Right lobe of liver (tissue), 6 donors: ENCODE measurements at places on chromosomes 2 and 18. TPM values are rescaled to one million over a fixed set of nuclear protein-coding genes. Genes with fewer than 3 reads are reported as not detected.
A peak's percentile ranks its signal among the peaks of the same experiment; 100 is the strongest.

DNA sequence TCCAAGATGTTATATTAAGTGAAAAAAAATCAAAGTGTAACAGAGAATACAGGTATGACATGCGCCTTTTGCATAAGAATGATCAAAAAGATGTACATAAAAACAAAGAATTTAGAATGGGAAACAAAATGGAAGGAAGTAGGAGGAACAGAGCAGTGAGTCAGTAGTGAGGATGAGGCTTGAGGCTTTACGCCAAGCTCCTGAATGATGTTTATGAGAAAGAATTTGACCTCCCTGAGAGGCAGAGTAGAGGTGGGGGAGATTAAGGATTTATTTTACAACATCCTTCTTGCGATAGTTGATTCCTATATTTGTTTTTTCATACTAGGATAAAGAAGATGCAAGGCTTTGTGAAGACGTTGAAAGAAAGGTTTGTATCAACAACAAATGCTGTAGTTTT, 81.4 kb downstream of the DCDC2C start:
- H3K27ac ChIP-seq, result no peak overlapping the region
- H3K4me1 ChIP-seq, result no peaks in the 10 kb centered on the region

GRCh38 chr2:23571527-23572282, 186.7 kb downstream of the KLHL29 start:
- no peak overlapping the region for H3K27ac ChIP-seq
- no peaks in the 10 kb centered on the region for H3K27me3 ChIP-seq
- H3K36me3 ChIP-seq, result no peaks in the 10 kb centered on the region
- no peak overlapping the region for H3K4me3 ChIP-seq
- DNase-seq, result no peak

GRCh38 chr2:149313512-149313972, 16.8 kb upstream of the LYPD6 start:
- H3K27me3 ChIP-seq, result no peaks in the 10 kb centered on the region
- H3K27ac ChIP-seq, result no peak overlapping the region
- H3K4me3 ChIP-seq, result no peak overlapping the region
- H3K36me3 ChIP-seq, result no peaks in the 10 kb centered on the region

- H3K27ac ChIP-seq, result no peak overlapping the region
- H3K27me3 ChIP-seq, result no peaks in the 10 kb centered on the region
- H3K4me1 ChIP-seq, result no peaks in the 10 kb centered on the region
- no peak for DNase-seq
- H3K36me3 ChIP-seq, result no peaks in the 10 kb centered on the region
Observed at GRCh38 chr18:50307400-50307737, 19.9 kb upstream of the CXXC1 start.

CCDC150 gene
- total RNA-seq, result 2.5 TPM

DNA sequence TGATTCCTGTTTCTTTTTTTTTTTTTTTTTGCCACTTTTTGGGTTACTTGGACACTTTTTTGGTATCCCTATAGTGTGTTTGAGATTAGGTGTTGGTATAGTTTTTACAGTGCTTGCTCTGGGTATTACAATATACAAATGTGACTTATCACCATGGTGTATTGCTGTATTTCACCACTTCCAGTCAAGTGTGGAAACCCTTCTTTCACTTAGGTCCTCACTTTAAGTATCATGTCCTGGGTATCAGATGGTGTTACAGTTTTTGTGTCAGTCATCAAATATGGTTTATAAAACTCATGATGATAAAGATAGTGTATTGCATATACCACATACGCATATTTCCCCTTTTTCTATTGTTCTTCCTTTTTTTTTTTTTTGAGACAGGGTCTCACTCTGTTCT, 1.8 kb downstream of the ATP9B start:
- no peaks in the 10 kb centered on the region for H3K36me3 ChIP-seq
- DNase-seq, result no peak
- H3K27ac ChIP-seq, result no peak overlapping the region
- no peaks in the 10 kb centered on the region for H3K4me1 ChIP-seq
- H3K27me3 ChIP-seq, result no peaks in the 10 kb centered on the region
- H3K4me3 ChIP-seq, result no peak overlapping the region

GRCh38 chr18:69948919-69949537, 1.4 kb upstream of the CD226 start:
- no peaks in the 10 kb centered on the region for H3K27me3 ChIP-seq
- no peak for DNase-seq
- H3K27ac ChIP-seq, result no peak overlapping the region
- no peaks in the 10 kb centered on the region for H3K36me3 ChIP-seq
- H3K4me1 ChIP-seq, result no peaks in the 10 kb centered on the region
- H3K4me3 ChIP-seq, result no peak overlapping the region

DNA sequence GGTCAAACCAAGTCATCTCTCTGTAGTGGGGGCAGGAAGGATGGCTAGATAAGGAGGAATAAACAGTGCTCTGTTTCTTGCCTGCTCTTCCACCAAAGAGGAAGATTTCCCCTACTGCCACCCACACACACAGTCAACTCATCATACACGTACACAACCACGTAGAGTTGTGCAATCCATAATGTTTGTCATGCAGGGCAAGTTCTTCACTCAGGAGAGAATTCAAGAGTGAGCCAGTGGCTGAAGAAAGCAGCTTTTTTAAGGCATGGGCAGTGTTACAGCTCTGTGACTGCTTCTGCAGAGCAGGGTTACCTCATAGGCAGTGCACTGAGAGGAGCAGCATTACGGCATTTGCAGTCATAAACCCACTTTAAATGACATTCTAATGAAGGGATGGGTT, 283.0 kb downstream of the RND3 start:
- H3K27me3 ChIP-seq, result no peaks in the 10 kb centered on the region
- no peak for DNase-seq
- no peak overlapping the region for H3K4me3 ChIP-seq
- no peaks in the 10 kb centered on the region for H3K4me1 ChIP-seq
- H3K27ac ChIP-seq, result peak overlapping the region; percentile 13
- H3K36me3 ChIP-seq, result no peaks in the 10 kb centered on the region

- H3K27ac ChIP-seq, result no peak overlapping the region
- H3K27me3 ChIP-seq, result no peaks in the 10 kb centered on the region
- no peak for DNase-seq
- no peaks in the 10 kb centered on the region for H3K36me3 ChIP-seq
Observed at GRCh38 chr2:235937526-235937925, 230.7 kb downstream of the GBX2 start.

- H3K27me3 ChIP-seq, result no peaks in the 10 kb centered on the region
- no peaks in the 10 kb centered on the region for H3K36me3 ChIP-seq
- H3K27ac ChIP-seq, result no peak overlapping the region
- H3K4me1 ChIP-seq, result no peaks in the 10 kb centered on the region
Observed at GRCh38 chr18:10776493-10776892, 250.7 kb downstream of the NAPG start.

DNA sequence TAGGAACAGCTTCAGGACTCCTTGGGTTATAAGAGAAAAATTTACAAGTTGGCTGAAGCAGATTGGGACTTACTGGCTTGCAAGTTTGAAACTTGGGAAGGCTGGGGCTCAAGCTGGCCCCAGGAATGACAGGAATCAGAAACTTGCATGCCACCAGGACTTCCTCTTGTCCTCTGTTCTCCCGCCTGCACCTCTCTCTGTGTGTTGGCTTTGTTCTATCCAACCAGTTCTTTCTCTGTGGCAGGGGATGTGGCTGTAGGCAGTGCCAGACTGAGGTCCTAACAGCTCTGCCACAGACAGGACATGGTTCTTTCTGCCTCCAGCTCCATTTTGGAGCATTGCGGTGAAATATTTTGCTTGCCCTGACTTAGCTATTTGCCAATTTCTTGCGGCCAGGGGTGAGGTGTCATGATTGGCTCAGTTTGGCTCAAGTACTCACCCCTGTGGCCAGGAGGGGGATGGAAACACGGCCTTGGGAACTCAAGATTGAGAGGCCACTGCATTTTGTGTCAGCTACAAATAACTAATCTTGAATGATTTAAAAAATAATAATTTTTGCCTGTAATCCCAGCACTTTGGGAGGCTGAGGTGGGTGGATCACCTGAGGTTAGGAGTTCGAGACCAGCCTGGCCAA, 48.9 kb downstream of the MEP1B start:
- no peak overlapping the region for H3K4me3 ChIP-seq
- H3K36me3 ChIP-seq, result no peaks in the 10 kb centered on the region
- no peaks in the 10 kb centered on the region for H3K4me1 ChIP-seq

DNA sequence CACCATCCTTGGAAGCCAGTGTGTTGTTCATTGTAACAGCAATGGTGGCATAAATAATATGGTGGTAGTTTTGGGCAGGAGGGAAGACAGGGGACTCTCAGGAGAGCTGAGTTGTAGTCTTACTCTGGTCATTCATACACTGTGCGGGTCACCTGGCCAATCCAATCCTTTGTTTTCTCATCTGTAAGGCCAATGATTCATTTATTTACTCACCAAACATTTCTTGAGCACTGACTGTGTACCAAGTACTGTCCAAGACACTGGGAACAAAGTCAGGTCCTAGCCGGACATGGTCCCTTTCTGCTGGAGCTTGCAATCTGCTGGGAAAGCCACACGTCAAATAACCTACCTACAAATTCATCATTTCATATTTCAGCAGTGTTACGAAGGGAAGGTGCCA, 302.7 kb downstream of the CYP26B1 start:
- H3K36me3 ChIP-seq, result no peaks in the 10 kb centered on the region
- no peak overlapping the region for H3K4me3 ChIP-seq
- no peak for DNase-seq

DNA sequence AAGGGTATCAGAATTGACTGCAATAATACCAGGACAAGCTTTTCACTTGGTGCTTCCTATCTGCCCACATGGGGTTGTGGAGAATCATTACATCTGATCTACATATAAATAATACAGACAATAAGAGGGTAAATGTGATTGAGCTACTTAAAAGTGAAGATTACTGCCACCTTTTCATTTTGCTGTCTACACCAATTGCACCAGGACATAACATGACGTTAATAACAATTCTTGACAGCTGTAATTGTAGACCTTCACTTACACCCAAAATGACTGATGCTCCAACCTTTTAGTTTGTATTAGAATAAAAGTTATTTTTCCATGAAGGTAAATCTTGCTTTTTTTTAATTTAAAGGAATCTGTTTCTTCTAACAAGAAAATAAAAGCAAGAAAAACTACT, 36.5 kb upstream of the TTN start:
- no peak overlapping the region for H3K4me3 ChIP-seq
- no peaks in the 10 kb centered on the region for H3K4me1 ChIP-seq

GRCh38 chr2:185522472-185522871, 216.1 kb upstream of the FSIP2 start:
- H3K4me3 ChIP-seq, result no peak overlapping the region
- H3K4me1 ChIP-seq, result no peaks in the 10 kb centered on the region
- no peaks in the 10 kb centered on the region for H3K27me3 ChIP-seq
- H3K36me3 ChIP-seq, result no peaks in the 10 kb centered on the region
- DNase-seq, result no peak
- no peak overlapping the region for H3K27ac ChIP-seq

TBC1D8 gene
- 22.4 TPM for total RNA-seq

DNA sequence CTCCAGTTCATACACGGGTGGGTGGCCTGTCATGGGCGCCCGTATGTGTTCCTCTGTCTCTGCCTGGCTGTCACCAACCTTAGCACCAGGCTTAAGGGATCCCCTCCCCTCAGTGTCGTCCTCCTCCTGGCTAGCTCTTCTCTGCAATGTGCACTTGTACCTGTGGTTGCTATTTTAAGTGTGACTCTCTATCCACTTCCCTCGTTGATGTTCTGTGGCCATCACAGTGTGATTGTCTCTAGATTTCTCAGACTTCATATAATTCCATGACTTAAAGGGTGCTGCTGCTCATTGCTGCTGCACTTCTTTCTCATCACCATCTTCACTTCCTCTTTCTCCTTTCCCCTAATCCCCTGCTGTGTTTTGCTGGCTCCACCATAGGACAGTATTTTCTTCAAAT, 143.4 kb downstream of the EML6 start:
- H3K27me3 ChIP-seq, result no peaks in the 10 kb centered on the region
- DNase-seq, result no peak
- no peak overlapping the region for H3K4me3 ChIP-seq
- peaks cover 18% of the 10 kb centered on the region for H3K4me1 ChIP-seq
- no peak overlapping the region for H3K27ac ChIP-seq
